ENCODE measurements at places on chromosomes 4 and X. TPM values are rescaled to one million over a fixed set of nuclear protein-coding genes. Genes with fewer than 3 reads are reported as not detected.

The TNIP3 gene
- not detected for polyA plus RNA-seq

The BEND2 gene
- not detected for polyA plus RNA-seq

The PPP1R2C gene
- not detected for polyA plus RNA-seq

The USP27X gene
- polyA plus RNA-seq = 3.1 TPM

- no peak for DNase-seq
These were observed 12.7 kb upstream of the PAQR3 start for GRCh38 chr4:78951862-78952472.

DNA sequence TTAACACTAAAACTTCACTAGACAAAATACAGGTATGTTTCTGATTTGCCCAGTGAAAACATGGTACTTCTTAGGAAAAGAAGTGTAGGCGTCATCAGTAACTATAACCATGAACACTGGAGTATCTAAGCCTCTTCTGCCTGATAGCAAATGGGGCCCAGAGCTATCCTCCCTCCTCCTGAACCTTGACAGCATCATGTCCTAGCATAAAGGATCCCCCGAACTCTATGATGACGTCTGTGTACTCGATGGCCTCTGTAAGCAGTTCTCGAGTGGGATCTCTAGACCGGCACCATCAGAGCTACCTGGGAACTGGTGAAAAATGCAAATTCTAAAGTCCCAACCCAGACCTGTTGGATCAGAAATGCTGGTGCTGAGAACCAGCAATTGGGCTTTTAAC lies 36.3 kb upstream of the MTNR1A start:
- no peak for DNase-seq

DNA sequence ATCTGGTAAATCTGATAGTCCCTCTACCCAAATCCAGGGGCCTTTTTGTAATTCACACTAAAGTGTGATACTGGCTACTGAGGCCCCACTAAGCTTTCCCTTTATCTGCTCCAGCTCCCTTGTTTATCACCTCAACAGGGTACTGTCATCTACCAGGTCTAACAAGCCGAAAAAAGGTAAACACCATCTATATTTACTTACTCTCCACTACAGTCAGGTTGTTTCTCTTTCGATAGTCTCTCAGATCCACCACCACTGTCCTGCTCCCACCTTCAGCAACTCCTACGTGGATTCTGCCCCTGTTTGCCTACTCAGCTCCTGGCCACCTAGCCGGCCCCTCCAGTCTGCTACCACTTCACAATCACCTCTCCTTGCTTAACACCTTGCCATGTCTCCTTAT lies 3.3 kb downstream of the ITIH6 start:
- DNase-seq = no peak

GRCh38 chrX:19370061-19370460 lies 26.3 kb downstream of the PDHA1 start:
- DNase-seq = no peak

DNA sequence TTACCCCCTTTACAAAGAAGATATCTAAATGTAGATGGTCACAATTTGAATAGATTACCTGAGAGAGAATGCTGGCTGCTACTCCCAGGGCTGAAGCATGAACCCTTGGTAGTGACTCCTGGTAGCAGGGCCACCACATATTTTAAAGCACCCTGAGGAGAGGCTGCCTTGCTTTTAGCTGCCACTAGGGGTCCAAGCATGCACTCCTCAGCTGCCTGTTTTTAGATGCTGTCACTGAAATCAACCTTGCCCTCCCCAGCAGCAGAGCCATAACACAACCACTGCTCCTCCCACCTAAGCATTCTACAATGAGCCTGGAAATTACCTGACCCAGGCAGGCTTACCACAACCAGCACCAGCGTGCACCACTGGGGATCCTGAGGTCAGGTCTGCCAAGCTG lies 850.9 kb downstream of the FAM133A start:
- DNase-seq = no peak

GRCh38 chr4:87060957-87061356 lies 126.1 kb downstream of the AFF1 start:
- DNase-seq = peak; percentile 62

DNA sequence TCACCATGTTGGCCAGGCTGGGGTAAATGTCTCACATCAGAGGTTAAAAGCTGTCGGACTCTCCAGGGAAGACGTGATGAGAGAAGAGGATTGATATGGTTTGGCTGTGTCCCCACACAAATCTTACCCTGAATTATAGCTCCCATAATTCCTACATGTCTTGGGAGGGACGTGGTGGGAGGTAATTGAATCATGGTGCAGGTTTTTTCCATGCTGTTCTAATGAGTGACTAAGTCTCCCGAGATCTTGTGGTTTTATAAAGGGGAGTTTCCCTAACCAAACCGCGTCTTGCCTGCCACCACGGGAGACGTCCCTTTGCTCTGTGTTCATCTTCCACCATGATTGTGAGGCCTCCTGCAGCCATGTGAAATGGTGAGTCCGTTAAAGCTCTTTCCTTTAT lies 64.4 kb downstream of the ASMT start:
- no peak for DNase-seq

DNA sequence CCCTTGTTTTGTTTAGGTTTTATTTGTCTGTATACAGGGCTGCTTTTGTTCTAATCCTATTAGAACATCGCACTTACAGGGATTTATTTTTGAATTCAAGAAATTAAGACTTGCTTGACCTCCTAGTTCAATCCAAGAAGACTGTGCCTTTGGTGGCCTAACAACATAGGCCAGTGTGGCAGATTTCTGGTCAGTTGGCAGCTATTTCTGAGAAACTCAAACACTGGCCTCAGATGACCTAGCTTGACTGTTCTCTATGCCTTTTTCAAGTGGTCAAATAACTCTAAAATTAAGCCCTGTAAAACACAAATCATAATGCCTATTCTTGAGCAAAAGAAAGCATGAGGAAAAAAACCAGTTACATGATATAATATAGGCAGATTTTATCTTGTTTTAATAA lies 89.3 kb upstream of the GPR34 start:
- no peak for DNase-seq

DNA sequence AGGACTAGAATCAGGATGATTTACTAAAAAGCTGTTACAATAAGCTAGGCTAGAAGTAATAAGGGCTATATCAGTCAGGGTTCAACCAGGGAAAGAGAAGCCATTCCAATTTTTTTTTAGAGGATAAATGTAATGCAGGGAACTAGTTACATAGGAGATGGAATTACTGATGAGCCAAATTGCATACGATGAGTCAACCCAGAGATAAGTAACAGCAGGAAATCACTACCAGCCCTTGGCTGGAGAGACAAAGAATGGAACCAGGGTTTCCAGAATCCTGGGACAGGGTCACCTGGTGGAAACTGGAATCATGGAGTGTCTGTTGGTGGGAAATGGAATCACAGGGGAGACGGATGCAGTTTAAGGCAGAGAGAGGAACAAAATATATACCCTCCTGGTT lies 13.1 kb upstream of the MAGEA4 start:
- DNase-seq = no peak

DNA sequence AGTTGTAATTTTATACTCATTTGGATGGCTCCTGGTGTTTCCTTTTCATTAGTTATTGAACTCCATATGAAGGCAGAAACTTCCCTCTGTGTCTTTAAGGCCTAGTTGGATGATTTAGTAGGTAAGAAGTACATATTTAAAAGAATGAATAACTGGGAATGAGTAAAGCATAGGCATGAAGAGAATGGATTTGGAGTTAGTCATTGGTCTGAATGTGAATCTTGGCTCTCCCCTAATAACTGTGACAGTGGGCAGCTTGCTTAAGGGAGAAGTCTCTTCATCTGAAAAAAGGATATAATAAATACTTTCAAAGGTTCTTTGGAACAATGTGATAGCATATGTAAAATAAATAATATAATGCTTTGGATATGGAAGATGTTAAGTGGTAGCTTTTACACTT lies 13.2 kb downstream of the SNX25 start:
- DNase-seq = no peak

Data from keratinocyte (primary cell).